ENCODE measurements at places on chromosomes 2 and 18.

DNA sequence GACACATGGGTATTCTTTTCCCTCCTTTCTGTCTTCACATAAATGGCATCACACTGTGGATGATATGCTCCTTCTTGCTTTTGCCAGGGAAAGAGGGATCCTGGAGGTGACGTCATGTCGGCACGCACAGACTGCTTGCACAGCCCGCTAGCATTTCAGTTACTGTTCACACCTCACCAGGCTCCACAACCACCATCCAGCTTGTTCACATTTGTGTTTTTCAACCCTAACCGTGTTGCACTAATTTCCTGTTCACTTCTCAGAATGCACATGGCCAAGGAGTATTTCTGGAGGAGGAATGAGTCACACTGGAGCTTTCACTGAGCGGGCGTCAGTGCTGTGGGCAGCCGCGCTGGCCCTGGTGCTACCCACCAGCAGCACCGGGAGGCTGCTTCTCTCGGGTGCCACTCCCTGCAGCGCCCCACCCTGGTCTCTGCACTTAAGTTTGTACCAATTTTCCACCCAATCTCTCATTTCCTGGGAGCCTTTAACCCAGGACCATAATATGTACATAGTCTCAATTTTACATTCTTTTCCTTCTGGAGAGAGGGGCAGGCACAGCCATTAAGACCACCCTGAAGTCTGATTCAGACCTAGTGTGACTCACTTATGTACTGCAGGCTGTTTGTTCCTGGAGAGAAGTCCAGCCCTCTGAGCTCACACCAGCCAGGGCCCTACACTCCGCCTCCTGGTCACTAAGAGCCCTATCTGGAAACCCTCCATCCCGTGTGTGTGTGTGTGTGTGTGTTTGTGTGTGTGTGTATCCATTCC is 65.1 kb downstream of the MBP start:
- DNase-seq, result peak; percentile 94

GRCh38 chr2:230797515-230798495 is 66.9 kb upstream of the ITM2C start:
- DNase-seq, result no peak

DNA sequence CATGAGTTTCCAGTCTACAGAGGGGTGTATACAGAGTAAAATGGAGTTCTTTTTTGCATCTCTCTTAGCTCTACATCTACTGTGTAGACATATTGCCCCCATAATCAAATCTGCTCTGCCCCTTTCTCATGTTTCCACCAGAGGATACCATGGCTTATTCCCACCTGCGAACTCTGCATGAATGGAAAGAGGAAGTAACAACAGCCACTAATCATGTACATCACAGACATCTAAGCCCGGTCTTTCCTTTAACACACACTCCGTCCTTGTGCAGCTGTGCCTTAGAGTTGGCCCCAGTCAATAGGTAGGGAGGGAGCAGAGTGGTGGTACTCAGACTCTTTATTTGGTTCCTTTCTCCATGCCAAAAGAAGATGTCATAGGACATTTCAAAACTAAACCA is 147.3 kb upstream of the NRP2 start:
- no peak for DNase-seq

GRCh38 chr18:48059455-48060010 is 129.1 kb upstream of the SMAD2 start:
- DNase-seq, result no peak

DNA sequence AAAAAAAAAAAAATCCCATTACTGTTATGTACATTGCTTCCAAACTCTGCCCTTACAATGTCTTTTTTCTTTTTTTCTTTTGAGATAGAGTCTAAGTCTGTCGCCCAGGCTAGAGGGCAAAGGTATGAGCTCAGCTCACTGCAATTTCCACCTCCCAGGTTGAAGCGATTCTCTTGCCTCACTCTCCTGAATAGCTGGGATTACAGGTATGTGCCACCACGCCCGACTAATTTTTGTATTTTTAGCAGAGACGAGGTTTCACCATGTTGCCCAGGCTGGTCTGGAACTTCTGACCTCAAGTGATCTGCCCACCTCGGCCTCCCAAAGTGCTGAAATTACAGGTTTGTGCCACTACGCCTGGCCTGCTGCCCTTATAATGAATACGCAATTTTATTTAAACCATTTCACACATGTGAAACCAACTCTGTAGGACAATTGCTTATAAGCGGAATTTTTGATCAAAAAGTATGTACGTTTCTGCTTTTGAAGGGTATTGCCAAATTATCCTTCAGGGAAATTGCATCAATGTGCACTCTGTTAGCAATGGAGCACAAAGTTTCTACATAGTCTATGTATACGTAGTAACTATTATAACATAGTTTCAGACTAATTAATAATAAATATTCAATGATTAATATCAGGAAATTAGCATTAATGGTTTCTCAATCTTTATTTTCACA is 55.7 kb upstream of the ACTR3 start:
- no peak for DNase-seq

DNA sequence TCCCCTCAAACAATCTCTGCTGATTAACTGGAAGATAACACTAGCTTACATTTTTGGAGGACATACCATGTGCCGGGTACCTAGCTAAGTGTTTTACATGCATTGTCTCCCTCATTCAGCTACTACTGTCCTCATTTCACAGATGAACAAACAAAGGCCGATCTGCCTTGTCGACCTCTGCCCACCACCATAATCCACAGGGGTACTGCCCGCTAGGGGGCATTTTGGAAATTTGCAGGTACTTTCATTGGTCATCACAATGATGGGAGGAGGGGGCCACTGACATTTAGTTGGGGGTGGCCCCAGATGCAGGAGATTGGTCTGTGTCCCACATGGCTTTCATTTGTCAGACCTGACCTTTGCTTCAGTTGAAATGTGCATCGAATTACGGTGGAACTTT is 3.9 kb upstream of the TMEM163 start:
- DNase-seq, result no peak

GRCh38 chr2:61272421-61273070 is 110.6 kb downstream of the C2orf74 start:
- DNase-seq, result no peak

DNA sequence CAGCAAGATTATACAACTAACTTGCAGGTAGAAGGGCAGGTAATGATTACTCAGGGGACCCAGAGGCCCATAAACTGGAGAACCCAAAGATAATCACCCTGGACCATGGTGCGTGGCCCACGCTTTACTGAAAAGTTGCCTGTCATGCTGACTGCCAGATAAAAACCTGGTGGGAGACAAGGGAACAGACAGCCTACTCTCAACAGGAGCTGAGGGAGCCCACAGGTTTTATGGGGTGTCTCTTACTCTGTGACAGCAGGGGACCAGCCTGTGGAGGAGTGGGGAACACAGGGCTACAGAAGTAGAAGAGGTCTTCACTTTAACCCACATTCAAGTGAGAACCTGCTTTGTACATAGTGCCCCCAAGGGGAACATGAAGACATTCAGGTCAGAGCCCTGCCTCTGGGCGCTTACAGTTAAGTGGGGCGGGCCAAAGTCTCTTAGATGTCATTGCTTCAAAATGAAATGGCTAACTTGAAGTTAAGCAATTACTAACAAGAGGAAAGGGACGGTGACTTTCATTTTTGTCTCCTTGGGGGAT is 60.4 kb downstream of the DHRS9 start:
- DNase-seq, result no peak

GRCh38 chr2:44952143-44952805 is 10.8 kb downstream of the SIX3 start:
- no peak for DNase-seq

DNA sequence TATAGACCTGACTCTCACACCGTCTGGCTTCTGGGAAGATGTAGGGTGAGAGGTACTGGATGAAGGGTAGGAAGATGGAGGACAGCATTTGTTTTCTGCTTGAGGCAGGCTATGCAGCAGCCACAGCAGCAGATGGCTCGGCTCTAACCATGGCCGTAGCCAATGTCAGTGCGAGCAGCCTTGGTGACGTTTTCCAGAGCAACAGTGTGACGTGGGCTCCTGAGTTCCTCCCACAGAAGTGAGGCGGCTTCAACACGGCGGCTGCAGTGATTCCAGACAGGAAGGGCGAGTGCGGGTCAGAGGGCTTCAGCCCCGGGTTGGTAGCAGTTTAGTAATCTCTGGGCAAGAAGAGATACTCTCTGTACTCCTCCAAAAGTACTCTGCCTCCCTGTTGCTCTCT is 133.0 kb upstream of the MYT1L start:
- DNase-seq, result no peak

GRCh38 chr2:172093416-172094293 is 8.3 kb downstream of the DLX1 start:
- no peak for DNase-seq

GRCh38 chr2:100064592-100065428 is 77.6 kb downstream of the AFF3 start:
- DNase-seq, result no peak

- DNase-seq, result no peak
Measured at GRCh38 chr2:9488583-9489547, 14.5 kb downstream of the IAH1 start.

- DNase-seq, result no peak
Measured at GRCh38 chr2:72924353-72925240, 7.3 kb downstream of the EMX1 start.

- DNase-seq, result no peak
Measured at GRCh38 chr2:38224821-38225437, 149.0 kb upstream of the CYP1B1 start.

DNA sequence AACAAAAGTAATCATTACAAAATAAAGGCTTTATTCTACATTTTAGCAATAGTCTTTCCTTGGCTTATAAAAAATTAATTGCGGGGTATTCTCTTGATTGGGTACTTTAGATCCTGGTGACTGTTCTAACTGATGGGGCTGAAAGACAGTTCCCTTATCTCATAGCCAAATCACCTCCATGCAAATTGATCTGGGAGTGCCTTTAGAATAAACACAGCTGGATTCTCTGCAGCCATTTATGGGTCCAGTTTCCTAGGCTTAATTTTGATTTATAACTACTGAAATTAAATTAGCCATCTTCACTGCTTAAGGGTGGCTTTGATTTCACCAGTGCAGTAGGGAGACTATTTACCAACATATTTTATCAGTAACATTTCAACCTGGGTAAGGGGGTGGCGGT is 337.1 kb downstream of the NRXN1 start:
- no peak for DNase-seq
